ENCODE measurements at places on chromosomes 5 and 9.

DNA sequence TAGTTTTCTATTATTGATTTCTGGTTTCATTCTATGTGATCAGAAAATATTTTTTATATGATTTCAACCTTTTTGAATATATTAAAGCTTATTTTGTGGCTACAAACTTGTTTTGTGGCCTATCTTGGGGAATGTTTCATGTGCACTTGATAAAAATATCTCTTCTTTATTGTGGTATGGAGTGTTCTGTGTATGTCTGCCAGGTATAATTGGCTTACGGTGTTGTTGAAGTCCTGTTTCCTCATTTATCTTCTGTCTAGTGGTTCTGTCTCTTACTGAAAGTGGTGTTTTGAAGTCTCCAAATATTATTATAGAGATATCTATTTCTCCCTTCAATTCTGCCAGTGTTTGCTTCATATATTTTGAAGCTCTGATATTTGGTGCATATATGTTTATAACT, 9.6 kb downstream of the CARD19 start:
- no peak for DNase-seq

GRCh38 chr9:12776513-12777055, 1.8 kb downstream of the LURAP1L start:
- DNase-seq: no peak

DNA sequence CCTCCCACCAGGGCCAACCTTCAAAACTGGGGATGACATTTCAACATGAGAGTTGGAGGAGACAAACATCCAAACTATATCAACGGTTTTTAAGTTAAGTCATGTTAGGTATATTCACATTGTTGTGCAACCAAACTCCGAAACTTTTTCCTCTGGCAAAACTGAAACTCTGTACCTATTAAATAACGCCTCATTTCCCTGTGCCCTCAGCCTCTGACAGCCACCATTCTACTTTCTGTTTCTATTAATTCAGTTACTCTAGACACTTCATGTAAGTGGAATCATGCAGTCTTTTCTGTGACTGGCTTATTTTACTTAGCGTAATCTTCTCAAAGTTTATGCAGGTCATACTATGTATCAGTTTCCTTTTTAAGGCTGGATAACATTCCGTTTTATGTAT, 85.0 kb downstream of the CWC27 start:
- no peak for DNase-seq

- DNase-seq: no peak
Observed at GRCh38 chr9:19901586-19901985, 112.7 kb upstream of the SLC24A2 start.

- no peak for DNase-seq
Observed at GRCh38 chr9:125190361-125190801, 778 bp upstream of the PPP6C start.

DNA sequence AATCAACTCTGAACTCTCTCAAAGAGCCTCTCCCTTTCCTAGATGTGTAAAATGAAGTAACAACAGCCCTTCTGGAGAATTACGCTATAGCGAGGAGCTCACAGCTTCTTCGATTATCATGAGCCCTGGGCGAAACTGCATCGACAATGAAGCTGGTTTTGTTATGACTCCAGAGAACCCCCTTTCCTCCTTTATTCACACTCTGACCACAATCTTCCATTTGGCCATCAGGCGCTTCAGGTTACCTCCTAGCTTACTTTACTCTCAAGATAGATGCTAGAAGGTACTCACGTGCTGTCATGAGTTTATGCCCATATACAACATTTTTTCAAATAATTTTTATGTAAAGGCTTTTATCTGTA, 362.7 kb upstream of the RFX3 start:
- no peak for DNase-seq

DNA sequence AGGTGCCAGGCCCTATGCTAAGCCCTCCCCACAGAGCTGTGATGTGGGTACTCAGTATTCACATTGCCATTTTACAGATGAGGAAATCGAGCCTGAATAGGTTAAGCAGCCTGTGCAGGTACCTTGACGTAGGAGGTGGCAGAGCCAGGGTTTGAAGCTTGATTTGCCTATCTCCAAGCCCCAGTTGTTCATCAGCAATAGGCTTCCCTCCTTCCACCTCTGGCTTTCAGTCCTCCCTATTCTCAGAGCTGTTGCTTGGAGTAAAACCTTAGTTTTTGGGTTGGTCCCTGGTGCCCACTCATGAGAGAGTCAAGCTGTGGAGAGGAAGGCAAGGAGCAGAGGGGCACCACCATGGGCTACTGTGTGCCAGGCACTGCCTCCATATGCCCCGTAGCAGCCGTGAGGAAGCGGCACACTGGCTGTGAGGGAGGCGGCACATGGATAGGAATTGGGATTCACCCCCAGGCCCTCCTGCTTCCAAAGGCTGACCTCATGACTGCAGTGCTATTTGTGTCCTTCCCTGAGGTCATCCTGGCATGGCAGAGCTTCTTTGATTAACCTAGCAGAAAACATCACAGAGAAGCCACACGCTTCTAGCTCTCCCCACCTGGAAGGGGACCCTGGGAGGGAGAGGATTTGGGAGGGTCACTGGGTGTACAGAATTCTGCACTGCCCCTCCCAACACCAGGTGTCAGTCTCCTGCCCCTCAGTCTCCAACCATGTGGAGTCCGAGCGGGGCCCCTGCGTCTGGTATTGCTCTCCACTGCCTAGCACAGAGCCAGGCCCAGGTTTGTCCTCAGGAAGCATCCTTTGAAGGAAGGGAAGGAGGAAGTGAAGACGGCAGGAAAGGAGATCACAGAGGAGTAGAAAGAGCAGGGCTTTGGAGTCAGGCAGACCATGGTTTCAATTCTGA, 109.8 kb downstream of the RGS3 start:
- DNase-seq: no peak

- no peak for DNase-seq
Observed at GRCh38 chr9:121023064-121023463, 27.0 kb downstream of the C5 start.

GRCh38 chr9:20984506-20984905, 46.9 kb downstream of the HACD4 start:
- DNase-seq: no peak

GRCh38 chr5:176819476-176819875, 9.1 kb downstream of the UNC5A start:
- no peak for DNase-seq

All from NCI-H1436 (cell line).